ENCODE measurements at places on chromosomes 16 and 17.

DNA sequence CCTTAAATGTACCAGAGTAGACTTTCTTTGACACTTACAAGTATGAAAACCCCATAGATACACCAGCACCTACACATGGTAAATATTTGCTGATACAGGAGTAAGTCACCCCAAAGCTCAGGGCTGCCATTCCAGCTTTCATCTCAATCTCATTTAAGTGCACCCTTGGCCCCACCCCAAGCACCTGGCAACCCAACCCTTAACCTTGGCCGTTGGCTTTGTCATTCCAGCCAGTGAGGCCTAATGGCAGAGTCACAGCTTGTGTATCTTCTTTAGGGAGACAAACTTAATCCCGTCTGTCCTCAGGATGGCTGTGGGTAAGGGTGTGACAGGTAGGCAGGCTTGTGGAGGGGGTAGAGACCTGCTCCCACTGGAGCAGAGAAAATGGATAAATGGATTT lies 31.5 kb upstream of the TMEM220 start:
- DNase-seq = no peak

DNA sequence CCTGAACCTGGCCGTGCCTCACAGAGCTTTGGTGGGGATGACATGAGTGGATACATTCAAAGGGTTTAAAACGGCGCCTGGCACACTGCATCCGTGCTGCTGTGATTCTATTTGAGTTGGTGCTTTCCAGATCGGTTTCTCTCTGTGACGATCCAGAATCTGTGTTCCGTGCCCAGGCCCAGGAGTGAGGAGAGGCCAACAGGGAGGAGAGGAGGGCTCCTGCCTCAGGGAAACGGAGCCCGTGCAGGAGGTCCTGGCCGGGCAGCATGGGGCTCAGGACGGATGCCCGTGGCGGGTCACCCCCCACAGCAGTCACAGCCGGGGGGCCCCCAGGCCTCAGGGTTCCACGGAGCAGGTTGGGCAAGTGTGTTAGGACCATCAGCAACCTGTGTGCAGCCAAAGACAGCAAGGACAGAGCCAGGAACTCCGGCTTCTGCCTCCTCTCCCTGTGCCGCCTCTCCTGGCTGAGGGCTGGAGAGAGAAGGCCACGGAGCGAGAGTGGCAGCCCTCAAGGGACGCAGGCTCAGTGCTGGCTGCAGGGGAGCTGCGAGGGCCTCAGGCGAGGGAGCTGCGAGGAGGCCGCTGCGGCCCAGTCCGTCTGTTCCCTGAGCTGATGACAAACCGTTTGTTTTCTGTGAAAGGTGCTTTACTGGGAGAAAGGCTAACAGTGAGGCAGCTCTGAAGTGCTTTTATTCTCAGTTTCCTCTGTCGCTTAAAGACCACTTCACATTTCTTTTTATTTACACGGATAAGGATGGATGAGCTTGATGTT lies 99.3 kb downstream of the METRNL start:
- DNase-seq = no peak

DNA sequence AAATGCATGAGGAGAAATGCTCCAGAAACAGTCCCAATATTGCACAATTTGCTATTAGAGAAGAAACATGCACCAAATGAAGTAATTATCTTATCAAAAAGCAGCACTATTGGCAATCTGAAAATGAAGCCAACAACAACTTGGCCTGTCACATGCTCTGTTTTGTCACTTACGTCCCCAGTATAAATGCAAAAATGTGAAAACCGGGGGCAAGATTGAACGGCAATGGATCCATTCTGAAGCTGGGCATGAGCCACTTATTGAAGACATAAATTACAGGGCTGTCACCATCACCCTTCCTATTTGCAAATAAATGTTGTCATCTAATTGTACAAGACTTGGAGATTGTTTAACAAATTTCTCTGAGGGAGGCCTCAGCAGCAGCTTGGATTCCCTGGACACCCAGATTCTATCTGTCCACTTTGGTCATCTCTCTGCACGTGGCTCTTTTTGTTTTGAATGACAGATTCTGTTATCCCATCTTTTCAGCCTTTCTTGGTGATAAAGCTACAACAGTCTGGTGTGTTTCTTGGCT lies 180.2 kb upstream of the CDH5 start:
- DNase-seq = no peak

DNA sequence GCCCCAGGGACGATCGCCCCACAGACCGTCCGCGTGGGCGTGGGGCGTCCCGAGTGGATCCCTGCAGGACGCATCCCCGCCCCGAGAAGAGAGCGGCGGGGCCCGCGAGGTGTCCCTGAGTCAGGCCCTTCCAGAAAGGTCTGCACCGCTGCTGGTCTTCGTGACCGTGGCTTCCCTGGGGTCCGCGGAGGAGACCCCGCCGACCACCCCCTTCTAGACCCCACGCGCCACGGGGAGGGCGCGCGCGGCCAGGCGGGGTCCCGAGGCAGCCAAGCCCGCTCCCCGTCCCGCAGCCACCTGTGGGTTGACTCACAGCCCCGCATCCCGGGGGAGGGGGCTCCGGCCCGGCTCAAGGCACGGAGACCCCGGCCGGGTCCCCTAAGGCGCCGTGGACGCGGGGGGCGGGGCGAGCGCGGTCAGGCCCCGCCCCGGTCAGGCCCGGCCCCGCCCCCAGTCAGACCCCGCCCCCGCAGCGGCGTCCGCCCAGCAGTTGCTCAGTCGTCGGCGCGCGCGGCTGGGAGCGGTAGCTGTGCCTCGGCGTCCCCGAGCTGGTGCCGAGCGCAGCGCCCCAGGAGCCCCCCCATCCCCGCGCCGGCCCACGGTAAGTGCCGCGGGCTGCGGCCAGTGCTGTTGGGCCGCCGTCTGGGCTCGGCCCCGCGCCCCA lies at the start of gene BAIAP3:
Gene BAIAP3, plus strand, starts transcription at position 497 of the 664 bp plus-strand sequence. CDS start 4,905 bp downstream, outside the sequence.
- peak; percentile 63 for DNase-seq

DNA sequence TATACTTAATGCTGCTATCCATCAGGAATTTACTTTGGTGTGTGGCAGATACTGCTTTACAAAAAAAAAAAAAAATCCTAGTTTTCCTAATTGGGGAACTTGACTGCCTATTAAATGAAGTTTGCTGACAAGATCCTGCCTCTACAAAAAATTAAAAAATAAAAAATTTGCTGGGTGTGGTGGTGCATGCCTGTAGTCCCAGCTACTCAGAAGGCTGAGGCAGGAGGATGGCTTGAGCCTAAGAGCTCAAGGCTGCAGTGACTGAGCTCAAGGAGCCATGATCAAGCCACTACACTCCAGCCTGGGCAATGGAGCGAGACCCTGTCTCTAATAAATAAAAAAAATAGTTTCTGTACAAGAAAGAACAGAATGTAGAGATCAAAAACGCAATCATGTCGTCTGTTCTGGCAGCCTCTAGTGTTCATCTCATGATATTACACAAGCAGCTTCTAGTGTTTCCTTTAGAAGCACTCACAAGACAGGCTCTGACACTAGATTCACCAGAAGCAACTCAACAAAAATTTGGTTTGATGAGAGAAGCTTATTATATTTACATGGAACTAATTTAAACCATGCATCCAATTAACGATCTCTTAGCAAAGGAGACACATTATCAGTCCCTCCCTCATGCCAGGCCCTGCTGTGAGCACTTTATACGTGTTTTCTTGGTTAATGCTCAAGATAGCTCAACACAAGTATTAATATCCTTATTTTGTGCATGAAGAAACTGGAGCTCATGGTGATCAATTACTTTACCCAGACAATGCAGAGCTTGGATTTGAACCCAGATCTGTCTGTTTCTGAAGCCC lies 6.8 kb upstream of the KRTAP17-1 start:
- DNase-seq = no peak
